Activated T-helper 9 cell treated with anti-CD3 and anti-CD28 coated beads, Interleukin-2, amount 50 U/mL, for 16 hours (primary cell): ENCODE measurements at places on chromosomes 13 and 19.
A peak's percentile ranks its signal among the peaks of the same experiment; 100 is the strongest.

GRCh38 chr13:20411638-20412342 is 113.9 kb downstream of the CRYL1 start:
- DNase-seq = peak; percentile 12

DNA sequence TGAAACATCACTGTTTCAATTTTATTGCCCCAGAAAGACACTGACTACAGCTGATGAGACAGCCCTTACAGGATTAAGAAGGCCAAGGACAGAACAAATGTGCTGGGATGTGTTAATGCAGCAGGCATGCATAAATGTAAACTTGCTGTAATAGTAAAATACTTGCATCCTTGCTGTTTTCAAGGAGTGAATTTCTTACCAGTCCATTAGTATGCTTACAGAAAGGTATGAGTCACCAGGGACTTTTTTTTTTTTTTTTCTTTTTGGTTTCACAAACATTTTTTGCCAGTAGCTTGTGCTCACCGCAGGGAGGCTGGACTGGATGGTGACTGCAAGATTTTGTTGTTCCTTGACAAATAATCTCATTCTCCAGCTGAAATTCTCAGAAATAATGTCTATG is 55.1 kb downstream of the GPR180 start:
- DNase-seq = no peak

GRCh38 chr13:61766667-61767058 is 351.0 kb upstream of the PCDH20 start:
- DNase-seq = no peak

- peak; percentile 55 for DNase-seq
Observed at GRCh38 chr13:51584731-51585672, 740 bp downstream of the WDFY2 start.

GRCh38 chr13:40109351-40109844 is 453.9 kb downstream of the COG6 start:
- no peak for DNase-seq

DNA sequence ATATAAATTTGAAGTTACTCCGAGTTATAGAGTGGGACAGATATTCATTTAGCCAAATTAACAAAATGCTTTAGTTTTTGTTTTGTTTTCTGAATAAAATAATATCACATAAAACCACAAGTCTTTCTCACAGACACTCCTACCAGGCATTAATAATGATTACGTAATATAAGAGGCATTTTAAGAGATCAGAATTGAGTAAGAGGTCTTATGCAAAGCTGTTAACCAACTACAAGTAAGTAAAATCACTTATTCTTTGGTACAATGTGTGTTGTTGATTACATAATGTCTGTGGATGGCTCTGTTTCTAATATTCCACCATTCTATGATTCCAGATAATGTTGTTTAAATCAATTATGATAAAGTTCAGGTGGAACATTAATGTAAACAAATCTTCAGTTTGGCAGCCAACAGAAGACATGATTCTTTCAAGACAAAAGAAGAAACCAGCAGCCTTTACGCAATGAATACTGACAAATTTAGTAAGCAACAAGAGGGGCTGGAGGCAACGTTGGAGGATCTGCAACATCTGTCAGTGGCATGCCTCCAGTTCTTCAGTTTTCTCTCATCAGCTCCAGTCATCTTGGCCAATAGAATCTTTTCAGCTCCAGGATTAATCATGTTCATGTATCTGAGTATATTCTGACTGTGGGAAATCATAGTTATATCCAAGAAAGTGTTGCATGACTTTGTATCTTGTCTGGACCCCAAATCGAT is 403.8 kb downstream of the SLITRK5 start:
- DNase-seq = no peak

- DNase-seq = no peak
Observed at GRCh38 chr13:53137779-53138178, 109.2 kb downstream of the OLFM4 start.

DNA sequence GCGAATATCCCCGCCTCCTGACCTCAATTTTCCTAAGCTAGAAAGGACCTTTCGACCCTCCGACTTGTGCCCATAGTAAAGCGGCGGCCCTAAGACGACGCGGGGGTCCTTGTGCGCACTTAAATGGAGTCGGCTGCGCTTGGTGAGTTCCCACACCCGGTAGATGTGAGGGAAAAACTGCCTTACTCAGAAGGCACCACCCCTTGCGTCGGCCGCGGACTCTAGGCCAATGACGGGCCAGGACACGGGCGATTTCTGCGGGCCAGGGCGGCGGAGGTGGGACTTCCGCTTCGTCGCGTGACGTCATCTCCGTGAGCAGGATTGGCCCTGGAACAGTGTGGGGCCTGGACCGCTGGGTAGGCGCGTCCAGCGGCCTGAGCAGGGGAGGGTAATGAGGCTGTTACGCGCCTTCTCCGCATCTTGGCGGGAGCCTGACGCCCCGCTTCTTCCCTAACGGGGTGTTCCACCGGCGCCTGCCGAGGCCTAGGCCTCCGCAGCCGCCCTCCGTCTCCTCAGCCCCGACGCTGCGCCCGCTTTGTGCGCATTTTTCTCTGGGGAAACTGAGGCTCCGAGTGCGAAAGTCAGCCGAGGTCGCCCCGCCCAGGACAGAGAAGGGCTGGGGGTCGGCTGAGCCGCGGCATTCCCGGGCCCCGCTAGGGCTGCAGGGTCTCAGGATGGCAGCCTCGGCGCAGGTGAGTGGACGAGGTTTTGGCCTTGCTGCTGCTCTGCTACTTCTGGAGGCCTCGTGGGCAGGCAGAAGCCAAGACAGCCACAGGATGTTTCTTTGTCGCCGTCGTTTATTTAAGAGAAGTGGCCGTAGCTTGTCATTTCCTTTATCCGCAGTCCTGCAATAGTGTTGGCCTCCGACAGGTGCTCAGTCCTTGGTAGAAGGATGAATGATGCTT is at the start of gene ZNF543:
Gene ZNF543, plus strand, starts transcription at position 293 of the 905 bp plus-strand sequence. Its CDS starts 382 bp downstream, at position 675.
- DNase-seq = peak; percentile 84

GRCh38 chr19:6495947-6496346 is 6.2 kb downstream of the TUBB4A start:
- no peak for DNase-seq

DNA sequence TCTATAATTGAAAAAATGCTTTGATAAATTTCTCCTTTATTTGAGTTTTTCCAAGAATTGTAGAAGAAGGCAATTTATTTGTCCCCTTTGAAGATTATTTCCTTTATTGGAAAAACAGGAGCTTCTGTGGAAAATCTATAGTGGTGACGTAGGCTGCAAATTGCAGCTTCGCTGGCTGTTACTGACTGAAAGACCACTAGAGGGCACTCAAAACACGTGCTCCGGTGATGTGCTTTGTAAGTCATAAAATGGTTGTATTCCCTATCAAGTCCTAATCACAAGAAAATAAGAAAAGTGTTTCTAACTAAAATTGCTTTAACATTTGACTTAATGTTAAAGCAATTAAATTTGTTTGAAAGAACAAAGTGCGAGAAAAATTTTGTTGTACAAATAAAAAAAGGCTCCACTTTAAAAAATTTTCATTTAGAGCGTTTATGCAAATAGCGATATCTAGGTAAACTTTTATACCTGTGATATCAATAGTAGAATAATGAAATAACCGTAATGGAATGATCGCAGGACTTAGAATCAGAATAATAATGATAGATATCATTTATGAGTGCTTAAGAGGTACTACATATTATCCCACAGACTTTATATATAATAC is 638.2 kb upstream of the SPRY2 start:
- DNase-seq = no peak

- no peak for DNase-seq
Observed at GRCh38 chr19:8044018-8044417, 8.5 kb upstream of the CCL25 start.

- no peak for DNase-seq
Observed at GRCh38 chr13:29706923-29707322, 111.4 kb upstream of the SLC7A1 start.

GRCh38 chr13:81795710-81796109 is 1454.8 kb upstream of the SPRY2 start:
- no peak for DNase-seq

DNA sequence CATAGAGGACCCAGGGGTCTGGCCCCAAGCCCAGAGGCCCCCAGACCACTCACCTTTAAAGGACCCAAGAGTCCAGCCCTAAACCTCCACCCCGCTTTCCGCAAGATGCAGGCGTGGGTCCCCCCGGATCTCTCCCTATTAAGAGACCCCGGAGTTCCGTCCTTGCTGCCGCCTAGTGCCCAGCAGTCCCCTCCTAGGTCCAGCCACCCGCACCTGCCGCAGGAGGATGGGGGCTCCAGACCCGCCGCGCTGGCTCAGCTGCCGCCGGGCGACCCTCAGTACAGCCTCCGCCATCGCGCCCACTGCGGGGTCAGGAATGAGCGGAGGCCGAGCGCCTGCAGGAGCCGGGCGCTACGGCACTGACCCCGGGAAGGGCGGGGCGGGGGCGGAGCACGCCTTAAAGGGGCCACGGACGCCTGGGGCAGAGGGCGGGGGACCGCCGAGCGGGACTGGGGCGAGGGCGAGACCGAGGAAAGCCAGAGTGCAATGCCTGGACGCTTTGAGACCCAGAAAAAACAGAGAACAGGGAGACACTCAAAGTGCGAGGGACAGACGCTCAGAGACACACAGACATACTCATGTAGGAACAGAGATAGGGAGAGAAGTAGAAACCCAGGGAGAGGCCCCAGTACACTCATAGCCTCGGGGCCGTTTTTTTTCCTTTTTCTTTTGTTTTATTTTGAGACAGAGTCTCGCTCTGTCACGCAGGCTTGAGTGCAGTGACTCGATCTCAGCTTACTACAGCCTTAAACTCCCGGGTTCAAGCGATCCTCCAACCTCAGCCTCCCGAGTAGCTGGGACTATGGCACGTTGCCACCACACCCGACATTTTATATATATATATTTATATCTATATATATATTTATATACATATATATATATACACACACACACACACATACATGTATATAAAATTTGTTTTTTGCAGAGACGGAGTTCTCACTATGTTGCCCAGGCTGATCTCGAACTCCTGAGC is at the start of gene ETHE1:
Gene ETHE1, minus strand, starts transcription at position 318 of the 976 bp plus-strand sequence. Its CDS starts 24 bp downstream, at position 294.
- peak; percentile 60 for DNase-seq

- DNase-seq = peak; percentile 57
Observed at GRCh38 chr19:46487802-46488445, 7.7 kb downstream of the PNMA8B start.

GRCh38 chr19:7718668-7719067 is 13.2 kb downstream of the CLEC4G start:
- DNase-seq = no peak

DNA sequence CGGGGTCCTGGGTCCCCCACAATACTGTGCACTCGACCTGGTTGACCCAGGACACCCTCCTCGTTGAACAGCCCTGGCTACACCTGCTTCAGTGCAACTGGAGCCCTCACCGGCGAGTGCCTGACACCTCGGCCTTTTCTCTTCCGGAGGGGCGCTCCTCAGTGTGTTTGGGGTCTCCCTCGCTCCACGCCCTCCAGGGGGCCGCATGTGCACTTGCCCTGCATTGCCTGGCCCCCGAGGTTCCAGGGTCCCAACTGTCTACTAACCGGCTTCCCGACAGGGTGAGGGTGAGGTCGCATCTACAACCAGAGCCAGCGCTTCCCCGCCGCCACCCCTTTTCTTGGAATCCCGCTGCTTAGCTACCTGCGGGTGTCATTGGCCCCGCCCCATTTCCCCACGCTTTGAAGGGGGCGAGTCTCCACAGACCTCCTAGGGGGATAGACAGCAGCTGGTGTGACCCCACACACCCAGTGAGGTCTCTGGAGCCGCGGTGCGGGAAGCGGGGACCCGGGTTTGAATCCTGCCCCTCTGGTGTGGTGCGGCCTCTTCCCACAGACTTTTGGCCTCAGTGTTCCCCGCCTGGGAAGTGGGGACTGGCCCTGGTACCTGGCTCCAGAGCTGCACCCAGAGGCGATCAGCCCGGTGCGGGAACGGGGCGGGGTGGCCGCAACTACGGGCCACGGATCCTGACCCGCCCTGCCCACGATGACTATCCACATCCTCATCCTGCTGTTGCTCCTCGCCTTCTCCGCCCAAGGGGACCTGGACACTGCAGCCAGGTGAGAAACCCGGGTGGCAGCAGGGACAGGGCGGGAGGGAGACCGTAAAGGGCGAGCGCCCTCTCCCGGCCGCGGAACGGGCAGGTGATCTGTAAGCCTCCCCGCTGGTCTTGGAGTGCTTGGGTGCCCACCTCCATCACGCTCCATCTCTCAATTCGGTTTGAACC is at the start of gene ADM5:
Gene ADM5, plus strand, starts transcription at position 462 of the 946 bp plus-strand sequence. Its CDS starts 244 bp downstream, at position 706.
- no peak for DNase-seq

GRCh38 chr13:59449750-59450149 is 714.0 kb downstream of the DIAPH3 start:
- DNase-seq = no peak

DNA sequence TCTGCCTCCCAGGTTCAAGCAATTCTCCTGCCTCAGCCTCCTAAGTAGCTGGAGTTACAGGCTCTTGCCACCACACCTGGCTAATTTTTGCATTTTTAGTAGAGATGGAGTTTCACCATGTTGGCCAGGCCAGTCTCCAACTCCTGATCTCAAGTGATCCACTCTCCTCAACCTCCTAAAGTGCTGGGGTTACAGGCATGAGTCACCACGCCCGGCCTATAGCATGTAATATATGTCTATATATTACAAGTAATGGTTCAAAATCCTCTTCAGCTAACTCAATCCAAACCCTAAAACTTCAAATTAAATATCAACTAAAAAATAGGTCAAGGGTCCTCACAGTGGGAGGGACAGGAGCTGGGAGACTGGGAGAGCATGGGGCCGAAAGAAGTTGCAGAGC is 28.0 kb downstream of the FPR3 start:
- DNase-seq = no peak

DNA sequence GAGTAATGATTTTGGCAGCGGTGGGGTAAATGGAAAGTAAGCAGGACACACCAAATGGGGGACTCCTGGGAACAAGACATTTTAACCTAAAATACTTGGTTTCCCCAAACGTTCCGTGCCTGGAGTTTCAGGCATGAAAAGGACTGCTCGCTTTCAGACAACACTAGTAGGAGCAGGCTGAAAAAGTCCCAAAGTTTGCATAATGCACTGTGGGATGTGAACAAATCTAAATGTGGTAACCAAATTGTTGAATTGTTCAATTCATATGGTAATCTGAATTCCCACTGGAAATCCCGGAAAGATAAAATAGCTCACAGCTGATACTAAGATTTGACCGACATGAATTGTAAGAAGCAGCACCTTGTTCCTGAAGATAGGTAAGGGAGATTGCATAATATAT is 467.2 kb upstream of the ARGLU1 start:
- DNase-seq = no peak

DNA sequence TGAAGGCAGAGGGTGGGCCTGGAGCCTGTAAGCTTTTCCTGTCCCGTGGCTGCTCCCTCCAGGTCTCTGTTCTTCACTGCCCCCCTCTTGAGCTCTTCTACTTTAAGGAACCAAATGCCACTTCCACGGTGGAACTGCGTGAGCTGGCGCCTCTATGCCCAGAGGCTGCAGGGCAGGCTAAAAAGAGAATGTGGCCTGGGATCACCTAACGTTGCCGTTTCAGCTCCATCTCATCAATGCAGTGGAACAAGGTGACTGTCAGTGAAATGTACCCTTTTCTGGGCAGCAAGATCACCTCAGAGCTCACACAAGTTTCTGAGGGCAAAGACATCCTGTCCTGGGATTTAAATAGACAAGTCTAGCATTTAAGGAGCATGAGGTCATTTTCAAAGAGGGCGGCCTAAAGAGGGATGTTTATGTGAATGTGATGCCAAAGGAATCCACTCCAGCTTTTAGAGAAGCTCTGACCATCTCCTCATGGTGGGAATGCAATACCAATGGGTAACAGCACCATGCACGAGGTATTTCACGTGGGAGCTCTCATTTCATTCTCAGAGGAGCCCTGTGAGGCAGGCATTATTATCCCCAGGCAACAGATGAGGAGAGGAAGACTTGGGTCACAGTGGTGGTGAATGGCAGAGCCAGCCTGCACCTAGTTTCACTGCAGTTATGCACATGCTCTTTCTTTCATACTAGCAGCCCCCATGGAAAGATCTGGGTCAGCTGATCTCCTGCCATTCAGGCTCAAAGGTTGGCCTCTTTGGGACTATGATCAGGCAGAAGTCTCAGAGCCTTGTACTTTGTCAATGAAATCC is 39.3 kb downstream of the RGCC start:
- no peak for DNase-seq

- DNase-seq = no peak
Observed at GRCh38 chr13:51255556-51255955, 33.4 kb downstream of the FAM124A start.
